Activated CD4-positive, alpha-beta T cell treated with anti-CD3 and anti-CD28 coated beads for 1 hour (primary cell): ENCODE measurements at places on chromosomes 11 and 22.

DNA sequence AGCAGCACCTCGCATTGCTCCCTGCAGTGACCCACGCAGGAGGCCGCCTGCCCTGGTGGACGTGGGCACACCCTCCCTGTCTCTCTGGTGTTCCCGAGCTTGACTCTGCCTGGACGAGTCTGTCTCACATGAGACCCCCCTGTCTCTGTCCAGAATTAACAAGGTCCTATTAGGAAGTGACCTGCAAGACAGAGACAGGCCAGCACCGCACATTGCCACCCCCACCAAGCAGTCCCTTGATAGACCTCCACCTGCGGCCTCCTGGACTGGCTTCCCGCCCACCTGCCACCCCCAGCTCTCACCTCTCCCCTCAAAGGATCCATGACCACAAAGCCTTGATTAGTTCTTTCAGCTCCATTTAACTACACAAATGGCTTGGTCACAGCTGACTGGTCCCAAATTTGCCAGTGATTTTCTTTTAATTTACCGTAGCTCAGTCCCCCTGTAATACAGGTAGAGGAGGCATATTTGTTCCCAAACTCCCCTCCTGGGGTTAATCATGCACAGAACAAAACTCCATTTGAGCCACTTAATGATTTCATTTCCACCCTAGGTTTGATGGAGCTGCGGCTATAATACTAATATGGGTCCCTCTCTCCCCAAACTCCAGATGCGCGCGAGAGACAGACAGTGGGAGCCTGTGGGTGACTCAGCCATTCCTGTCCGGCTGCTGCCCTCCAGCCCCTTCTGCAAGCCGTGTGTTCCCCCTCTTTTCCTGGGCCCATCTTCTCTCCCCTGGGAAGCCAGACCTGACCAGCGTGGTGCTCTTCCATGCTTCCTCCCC is 11.2 kb downstream of the SPATA19 start:
- DNase-seq = no peak

- DNase-seq = no peak
Observed at GRCh38 chr22:33101550-33101949, 43.4 kb upstream of the SYN3 start.

DNA sequence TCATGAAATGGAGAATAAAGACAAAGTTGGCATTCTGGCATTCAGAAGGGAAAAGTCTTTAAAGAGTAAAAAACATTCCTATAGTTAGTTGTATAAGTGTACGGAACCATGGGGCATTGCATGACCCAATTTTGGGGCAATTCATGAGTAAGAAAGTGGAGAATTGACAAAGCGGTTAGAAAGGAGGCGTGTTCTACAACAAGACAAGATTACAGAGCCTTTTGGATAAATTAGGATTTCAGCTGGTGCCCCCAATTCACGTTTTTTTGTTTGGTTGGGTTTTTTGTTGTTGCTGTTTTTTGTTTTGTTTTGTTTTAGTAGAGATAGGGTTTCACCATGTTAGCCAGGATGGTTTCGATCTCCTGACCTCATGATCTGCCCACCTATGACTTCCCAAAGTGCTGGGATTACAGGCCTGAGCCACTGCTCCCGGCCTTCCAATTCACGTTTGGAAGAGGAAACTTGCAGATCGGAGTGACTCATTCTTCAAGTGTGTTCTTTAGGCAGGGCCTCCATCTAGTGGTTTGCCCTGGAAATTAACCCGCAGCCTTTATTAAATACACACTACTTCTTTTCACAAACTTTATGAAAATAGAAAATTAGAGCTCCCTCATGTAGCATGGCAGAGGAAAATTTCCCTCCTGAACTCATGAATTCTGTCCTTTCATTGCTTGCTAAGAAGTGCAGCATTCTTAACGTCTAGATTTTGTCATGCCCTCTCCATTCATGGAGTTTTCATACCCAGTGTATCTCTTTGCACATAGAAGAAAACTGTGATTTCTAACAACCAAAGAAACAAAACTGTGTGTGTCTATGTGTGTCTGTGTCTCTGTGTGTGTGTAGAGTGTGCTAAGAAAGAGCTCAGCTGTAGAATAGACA is 118.1 kb downstream of the BBOX1 start:
- no peak for DNase-seq

- DNase-seq = no peak
Observed at GRCh38 chr11:65968600-65969482, 7.3 kb downstream of the SART1 start.

GRCh38 chr22:38631724-38632123 is 24.5 kb downstream of the FAM227A start:
- DNase-seq = no peak

DNA sequence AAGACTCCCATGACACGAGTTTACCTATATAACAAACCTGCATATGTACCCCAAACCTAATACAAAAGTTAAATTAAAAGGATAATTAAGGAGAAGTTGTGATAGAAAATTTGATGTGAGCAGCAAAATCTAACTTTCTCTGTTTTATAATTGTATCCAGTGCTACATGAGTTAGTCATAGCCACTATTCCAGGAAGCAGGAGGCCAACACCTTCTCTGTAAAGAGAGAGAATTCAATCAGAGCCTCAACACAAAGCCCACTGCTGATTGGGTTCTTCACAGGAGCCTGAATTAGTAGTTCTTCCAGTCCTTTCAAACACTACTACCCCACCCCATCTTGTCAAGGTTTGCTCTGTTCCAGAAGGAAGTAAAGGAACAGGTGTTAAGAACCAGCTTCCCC is 84.2 kb downstream of the BLID start:
- no peak for DNase-seq

GRCh38 chr11:12573707-12574485 is 100.3 kb upstream of the TEAD1 start:
- DNase-seq = no peak

DNA sequence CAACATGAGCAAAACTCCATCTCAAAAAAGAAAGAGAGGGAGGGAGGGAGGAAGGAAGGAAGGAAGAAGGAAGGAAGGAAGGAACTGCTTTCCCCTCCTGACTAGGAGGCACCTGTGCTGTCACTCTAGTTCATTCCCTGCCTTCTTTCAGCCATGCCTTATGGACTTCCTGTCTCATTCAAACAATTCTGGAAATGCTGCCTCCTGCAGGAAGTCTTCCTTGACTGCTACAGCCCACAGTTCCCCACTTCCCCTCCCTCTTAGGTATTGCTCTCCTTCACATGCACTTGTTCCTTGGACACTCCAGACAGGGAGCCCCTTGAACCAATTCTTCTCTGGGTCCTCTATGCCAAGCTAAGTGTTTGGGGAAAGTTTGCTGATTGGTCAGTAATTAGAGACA is 31.6 kb upstream of the WNT11 start:
- DNase-seq = no peak

- no peak for DNase-seq
Observed at GRCh38 chr11:74002832-74003231, 6.1 kb downstream of the UCP3 start.

- DNase-seq = no peak
Observed at GRCh38 chr11:130180491-130180890, 20.9 kb downstream of the ST14 start.

DNA sequence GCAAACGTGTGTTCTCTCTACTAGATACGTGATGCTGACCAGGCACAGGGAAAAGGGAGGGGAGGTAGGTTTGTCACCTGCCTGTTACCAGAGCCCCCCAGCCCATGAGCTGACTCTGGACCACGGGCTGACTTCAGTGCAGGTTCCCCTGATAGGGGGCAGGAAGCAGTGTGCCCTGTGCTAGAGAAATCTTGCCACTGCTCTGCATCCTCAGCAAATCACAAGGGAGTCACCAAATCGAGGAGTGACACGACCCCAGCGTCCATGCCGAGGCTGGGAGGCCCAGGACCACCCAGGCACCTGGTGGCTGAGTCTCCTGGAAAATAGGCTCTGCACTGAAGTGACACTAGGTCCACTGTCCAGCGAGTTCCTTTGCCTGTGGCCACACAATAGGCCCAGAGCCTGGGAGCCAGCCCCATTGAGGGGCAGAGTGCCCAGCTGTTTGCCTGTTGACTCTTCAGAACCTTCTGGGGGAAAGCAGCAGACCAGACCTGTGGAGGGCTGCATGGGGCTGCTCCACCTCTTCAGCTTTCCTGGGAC is 99.3 kb downstream of the CTTN start:
- DNase-seq = no peak
